ENCODE measurements at places on chromosomes 7 and 10. TPM values are rescaled to one million over a fixed set of nuclear protein-coding genes. Genes with fewer than 3 reads are reported as not detected.

GRM3 gene
- not detected for total RNA-seq

CCDC3 gene
- 4.3 TPM for total RNA-seq

FGL2 gene
- 1.6 TPM for total RNA-seq

ASAH2B gene
- total RNA-seq = 2.7 TPM

GIMAP2 gene
- 1.1 TPM for total RNA-seq

STK31 gene
- total RNA-seq = 0.16 TPM

SRRM3 gene
- 6.2 TPM for total RNA-seq

GAD2 gene
- total RNA-seq = not detected

HMX3 gene
- not detected for total RNA-seq

PVRIG gene
- 0.36 TPM for total RNA-seq

NAT16 gene
- not detected for total RNA-seq

RAPGEF5 gene
- total RNA-seq = 48.6 TPM

CHCHD1 gene
- 23.5 TPM for total RNA-seq

AMPH gene
- 0.16 TPM for total RNA-seq

Data from esophagus mucosa (tissue), 1 donor.